ENCODE measurements at places on chromosomes 4 and X.

- no peak for DNase-seq
These were observed 538.7 kb upstream of the NR3C2 start for GRCh38 chr4:148980782-148981480.

- no peak for DNase-seq
These were observed 6.8 kb upstream of the VSIG4 start for GRCh38 chrX:66046612-66047235.

- DNase-seq, result no peak
These were observed 37.1 kb downstream of the VEGFC start for GRCh38 chr4:176755613-176756012.

DNA sequence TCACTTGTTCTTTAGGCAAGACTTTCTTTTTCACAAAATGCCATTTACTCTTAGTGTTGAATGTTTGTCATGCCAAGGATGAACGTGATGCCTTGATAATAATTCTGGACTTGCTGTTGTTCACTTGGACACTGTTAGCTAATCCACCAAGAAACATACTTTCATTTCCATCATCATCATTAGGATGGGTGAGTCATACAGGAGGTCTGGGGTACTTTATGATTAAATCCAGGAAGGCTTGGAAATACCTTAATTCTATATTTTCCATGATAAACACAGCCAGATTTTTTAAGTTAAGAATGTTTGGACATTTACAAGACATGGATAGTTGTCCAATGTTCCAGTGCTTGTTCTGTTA is 260.7 kb upstream of the GIMD1 start:
- DNase-seq, result no peak

GRCh38 chr4:38868059-38868960 is 704 bp downstream of the FAM114A1 start:
- no peak for DNase-seq

- no peak for DNase-seq
These were observed 1133.5 kb downstream of the FAT4 start for GRCh38 chr4:126448086-126448845.

DNA sequence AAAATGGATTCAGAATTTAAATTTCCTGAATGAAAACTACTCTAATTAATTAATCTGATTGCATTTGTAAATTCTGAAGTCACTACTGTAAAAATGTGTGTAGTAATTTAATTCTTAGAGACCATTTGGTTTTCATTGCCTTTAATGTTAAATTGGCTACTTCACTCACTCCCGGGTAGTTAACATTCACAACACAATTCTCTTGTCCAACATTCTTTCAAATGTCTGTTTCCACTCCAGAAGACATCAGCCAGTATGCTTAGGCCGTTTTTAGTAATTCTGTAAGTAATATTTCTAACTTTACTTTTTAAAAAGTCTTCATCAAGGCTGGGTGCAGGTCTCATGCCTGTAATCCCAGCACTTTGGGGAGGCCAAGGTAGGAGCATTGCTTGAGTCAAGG is 21.3 kb upstream of the USP46 start:
- no peak for DNase-seq

- DNase-seq, result no peak
These were observed 44.6 kb upstream of the ANKRD50 start for GRCh38 chr4:124757126-124757525.

DNA sequence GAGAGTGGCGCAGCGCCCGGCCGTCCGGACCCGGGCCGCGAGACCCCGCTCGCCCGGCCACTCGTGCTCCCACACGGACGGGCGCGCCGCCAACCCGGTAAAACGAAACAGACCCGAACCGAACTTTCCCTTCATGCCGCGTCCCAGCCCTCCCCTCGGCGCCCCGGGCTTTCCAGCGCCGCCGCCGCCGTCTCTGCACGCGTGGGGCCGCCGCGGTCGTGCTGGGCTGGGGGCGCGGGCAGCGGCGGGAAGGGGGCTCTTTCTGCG is 222 bp downstream of the SMAD1 start:
- DNase-seq, result no peak

DNA sequence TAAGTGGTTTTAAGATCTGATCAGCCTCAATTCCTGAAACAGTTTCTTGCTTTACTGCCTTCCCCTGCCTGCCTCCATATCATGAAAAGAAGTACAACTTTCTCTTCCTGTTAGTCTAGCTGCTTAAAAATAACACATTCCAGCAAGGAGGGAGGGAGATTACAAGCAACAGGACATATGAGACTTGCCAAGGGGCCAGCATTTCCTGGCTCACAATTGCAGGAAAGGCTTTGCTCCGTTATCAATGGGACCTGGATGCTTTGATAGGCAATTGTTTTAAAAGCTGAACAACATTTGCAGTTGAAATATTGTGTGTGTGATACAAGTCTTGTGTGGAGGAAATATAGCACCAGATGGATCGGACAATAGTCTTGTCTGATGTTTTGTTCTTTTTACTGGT is 425.0 kb downstream of the FAT4 start:
- no peak for DNase-seq

- DNase-seq, result no peak
These were observed 10.6 kb downstream of the SYTL4 start for GRCh38 chrX:100721328-100721727.

- DNase-seq, result no peak
These were observed 282.5 kb upstream of the RASGEF1B start for GRCh38 chr4:81754169-81754568.

DNA sequence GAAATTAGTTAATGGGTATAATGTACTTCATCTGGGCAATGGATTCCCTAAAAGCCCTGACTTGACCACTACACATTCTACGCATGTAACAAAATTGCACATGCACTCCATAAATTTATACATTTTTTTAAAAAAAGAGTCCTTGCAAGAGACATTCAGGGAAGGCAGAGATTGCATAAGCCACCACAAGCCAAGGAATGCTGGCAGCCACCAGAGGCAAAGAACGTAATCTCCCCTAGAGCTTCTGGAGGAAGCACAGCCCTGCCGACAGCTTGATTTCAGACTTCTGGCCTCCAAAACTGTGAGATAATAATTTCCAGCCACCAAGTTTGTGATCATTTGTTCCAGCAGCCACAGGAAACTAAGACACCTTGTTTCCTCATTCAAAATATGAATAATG is 185.6 kb upstream of the GALNT7 start:
- DNase-seq, result no peak

GRCh38 chr4:164134388-164134787 is 619.5 kb upstream of the SMIM31 start:
- no peak for DNase-seq

DNA sequence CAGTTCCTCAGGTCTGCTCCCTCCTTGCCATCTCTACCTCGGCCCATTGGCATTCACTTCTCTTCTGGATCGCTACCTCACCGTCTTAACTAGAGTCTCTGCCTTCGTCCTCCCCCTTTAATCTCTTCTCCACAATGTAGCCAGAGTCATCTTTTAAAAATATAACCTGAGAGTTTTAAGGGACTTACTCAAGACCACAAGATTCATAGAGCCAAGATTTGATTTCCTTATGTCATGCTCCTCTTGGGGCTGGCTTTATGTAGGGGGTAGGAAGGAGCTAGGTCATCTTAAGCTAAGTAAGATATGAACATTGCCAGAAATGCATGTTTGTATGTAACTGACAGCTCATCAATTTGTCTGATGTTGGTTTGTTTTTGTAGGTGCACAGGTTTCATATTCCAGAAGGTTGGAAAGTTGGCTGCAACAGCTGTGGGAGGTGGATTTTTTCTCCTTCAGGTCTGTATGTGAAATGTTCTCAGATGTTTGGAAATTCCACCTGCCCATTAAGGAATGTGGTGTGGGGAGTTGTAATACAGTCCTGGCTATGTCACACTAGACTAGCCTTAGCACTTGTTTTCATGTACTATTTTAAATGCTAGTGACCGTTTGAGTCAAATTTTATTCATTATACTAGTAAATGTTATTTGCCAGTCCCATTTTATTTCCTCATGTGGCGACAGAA is 19.6 kb downstream of the FUNDC2 start:
- DNase-seq, result no peak

DNA sequence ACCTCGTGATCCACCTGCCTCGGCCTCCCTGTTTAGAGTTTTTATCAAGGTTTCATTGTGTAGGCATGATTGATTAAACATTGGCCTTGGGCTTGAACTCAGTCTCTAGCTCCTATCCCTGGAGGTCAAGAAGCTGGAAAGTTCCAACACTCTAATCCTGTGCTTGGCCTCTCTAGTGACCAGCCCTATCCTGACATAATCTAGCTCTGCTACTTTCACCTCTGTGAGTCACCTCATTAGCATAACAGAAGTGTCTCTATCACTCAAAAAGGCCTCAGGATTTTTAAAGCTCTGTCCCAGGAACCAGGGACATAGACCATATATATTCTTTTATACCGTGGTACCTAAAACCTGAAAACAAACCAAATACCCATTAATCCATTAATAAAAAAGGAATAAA is 377.5 kb downstream of the CENPC start:
- no peak for DNase-seq

GRCh38 chr4:3416270-3416669 is 25.5 kb upstream of the HGFAC start:
- no peak for DNase-seq

- no peak for DNase-seq
These were observed 531.4 kb downstream of the INPP4B start for GRCh38 chr4:142314686-142315085.

GRCh38 chr4:24245491-24245820 is 338.9 kb downstream of the DHX15 start:
- no peak for DNase-seq

GRCh38 chr4:86744570-86744969 is 104.6 kb downstream of the SLC10A6 start:
- DNase-seq, result no peak

DNA sequence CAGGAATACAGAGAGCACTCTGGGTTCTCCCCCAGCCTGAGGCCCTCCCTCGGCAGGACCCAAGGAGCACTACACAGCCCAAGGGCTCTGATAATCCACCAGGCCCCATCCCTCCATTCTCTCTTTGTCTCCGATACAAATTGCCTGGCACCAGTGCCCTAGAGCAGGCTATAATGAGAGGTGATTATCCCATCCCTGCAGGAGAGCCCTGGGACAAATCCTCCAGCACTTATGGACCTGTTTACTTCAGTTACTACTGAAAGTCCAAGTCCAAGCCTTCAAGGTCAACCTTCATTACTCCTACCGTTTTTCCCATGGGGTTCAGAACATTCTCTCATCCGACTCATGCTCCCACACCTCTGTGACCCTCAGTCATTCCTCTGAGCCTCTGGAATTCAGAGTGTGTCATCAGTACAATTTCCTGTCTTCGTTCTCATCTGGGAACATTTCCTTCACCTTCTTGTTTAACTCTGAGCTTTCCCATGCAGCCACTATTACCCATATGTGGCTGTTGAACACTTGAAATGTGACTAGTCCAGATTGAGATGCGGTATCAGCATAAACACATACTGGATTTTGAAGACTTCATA is 299.0 kb downstream of the RAPGEF2 start:
- DNase-seq, result no peak

DNA sequence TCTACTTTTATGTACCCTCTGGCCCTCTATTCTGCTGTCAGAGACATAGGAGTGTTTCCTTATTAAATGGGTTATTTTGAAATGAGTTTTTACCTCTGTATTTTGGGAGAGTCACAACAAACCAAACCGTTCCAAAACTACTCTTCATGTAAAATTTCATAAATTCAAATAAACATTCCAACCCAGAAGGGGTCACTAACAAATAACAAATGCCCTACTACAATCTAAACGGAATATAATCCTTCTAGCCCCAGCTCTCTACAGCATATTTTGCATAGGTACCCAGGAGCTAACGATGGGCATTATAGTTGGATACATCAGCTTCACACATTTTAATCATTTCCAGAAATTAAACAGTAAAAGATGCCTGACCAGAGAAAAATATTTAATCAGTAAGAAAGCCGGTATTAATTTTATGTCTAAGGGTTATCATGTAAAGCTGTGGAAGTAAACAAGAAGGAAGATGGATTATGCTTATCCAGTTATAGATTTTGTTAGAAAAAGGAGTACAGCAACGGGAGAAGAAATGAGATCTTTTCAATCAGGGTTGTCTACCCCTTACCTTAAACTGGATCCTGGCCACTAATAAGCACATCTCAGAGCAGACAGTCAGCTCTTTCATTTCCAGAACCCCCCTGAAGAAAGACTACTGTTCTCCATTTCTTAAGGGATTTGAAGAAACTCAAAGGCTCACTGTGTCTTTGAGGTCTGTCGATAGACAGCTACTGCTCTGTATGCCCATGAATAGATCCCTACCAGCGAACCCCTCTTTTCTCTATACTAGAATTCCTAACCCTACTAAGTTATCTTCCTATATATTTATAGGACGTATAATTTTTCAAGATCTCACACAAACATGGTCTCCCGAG is 1.2 kb downstream of the UGDH start:
- DNase-seq, result no peak

- no peak for DNase-seq
These were observed 19.5 kb upstream of the SUPT20HL2 start for GRCh38 chrX:24333371-24333770.

GRCh38 chr4:89482251-89482650 is 174.7 kb upstream of the GPRIN3 start:
- DNase-seq, result no peak

- no peak for DNase-seq
These were observed 318.6 kb downstream of the NAF1 start for GRCh38 chr4:162847945-162848549.

GRCh38 chr4:148442832-148443511 is 758 bp upstream of the NR3C2 start:
- DNase-seq, result no peak

DNA sequence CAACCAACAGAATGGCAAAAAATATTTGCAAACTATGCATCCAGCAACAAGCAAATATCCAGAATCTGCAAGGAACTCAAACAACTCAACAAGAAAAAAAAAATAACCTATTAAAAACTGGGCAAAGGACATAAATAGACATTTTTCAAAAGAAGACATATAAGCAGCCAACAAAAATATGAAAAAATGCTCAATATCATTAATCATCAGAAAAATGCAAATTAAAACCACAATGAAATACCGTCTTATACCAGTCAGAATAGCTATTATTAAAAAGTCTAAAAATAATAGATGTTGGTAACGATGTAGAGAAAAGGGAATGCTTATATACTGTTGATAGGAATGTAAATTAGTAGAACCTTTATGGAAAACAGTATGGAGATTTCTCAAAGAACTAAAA is 53.4 kb downstream of the WDR19 start:
- DNase-seq, result no peak

DNA sequence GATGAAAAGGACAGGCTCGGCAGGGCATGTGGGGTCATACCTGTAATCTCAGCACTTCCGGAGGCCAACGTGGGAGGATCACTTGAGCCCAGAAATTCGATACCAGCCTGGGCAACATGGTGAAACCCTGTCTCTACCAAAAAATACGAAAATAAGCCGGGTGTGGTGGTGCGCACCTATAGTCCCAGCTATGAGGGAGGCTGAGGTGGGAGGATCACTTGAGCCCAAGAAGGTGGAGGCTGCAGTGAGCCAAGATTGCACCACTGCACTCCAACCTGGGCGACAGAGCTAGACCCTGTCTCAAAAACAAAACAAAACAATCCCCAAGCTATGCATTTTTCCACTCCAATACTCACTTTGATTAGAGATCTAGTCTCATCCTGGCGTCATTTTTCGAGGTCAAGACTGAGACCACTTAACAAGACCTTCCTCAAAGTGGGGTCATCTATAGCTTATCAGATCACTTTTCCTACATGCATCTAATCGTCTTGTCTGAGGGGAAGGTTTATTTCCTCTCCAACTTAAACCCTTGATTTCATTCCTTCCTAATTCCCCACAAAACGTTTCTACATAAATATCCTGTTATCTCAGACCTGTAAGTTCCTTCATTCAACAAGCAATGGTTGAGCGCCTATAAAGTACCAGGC is 1.3 kb downstream of the NKAP start:
- no peak for DNase-seq

All from AG09319 (cell line).